Nasal cavity respiratory epithelium epithelial cell of viscerocranial mucosa (primary cell): ENCODE measurements at places on chromosomes 5 and 9. TPM values are rescaled to one million over a fixed set of nuclear protein-coding genes. Genes with fewer than 3 reads are reported as not detected.

The PLPP1 gene
- total RNA-seq, result 20.8 and 21.7 TPM in 2 replicates

The ADAMTSL1 gene
- 0.14 and 0.68 TPM in 2 replicates for total RNA-seq

The RASA1 gene
- total RNA-seq, result 46.5 and 63.0 TPM in 2 replicates

The DAB2IP gene
- total RNA-seq, result 10.3 and 41.1 TPM in 2 replicates

The TRPM3 gene
- under 0.01 TPM in 1 of 2 replicates, not detected in the other for total RNA-seq
